ENCODE measurements at places on chromosomes 6 and 20.

- DNase-seq = peak; percentile 76
Measured at GRCh38 chr6:28923318-28924102, at the start of gene TRIM27. TRIM27 (minus strand) TSS chr6:28923985; CDS start chr6:28923632, 353 bp downstream.

- DNase-seq = no peak
Measured at GRCh38 chr6:145546265-145546664, 189.1 kb downstream of the EPM2A start.

DNA sequence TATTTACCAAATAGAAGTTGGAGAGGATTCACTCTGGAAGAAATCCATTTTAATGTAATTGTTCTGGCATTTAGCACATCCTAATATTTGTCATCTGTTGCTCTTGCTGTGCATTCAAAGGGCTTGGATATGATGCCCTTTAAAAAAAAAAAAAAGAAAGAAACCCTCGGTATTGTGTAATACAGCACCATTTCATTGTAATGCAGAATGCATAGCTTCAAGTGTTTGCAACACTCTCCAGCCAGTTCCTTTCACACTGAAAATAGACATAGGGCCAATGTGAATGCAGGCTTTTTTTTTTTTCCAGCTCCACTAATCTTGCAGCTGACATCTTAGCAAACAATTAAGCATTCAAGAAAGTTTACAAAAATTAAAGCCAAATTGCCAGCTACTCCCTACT is 197.4 kb upstream of the POU3F2 start:
- no peak for DNase-seq

DNA sequence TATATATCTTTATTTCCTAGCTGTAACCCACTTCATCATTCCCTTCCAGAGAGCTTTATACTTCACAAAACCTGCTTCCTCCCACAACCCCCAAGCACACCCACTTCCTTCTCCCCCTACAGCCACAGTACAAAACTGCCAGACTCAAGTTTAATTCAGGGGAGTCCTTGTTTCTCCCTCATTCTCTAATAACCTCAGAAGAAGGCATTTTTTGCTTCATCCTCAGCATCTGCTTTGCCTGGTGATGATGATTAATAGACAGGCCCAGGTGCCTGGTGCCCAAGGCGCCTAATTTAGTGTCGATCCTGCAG is 414.3 kb downstream of the KIF16B start:
- peak; percentile 79 for DNase-seq

- DNase-seq = no peak
Measured at GRCh38 chr20:53195876-53196610, 223.9 kb downstream of the TSHZ2 start.

GRCh38 chr20:40891351-40891750 is 137.3 kb upstream of the TOP1 start:
- DNase-seq = no peak

- no peak for DNase-seq
Measured at GRCh38 chr20:20212675-20213096, 155.2 kb upstream of the INSM1 start.

- DNase-seq = no peak
Measured at GRCh38 chr20:9427430-9428291, 86.7 kb upstream of the LAMP5 start.

GRCh38 chr6:2581611-2582010 is 169.1 kb downstream of the MYLK4 start:
- DNase-seq = no peak

- no peak for DNase-seq
Measured at GRCh38 chr6:3226481-3227362, 731 bp downstream of the TUBB2B start.

DNA sequence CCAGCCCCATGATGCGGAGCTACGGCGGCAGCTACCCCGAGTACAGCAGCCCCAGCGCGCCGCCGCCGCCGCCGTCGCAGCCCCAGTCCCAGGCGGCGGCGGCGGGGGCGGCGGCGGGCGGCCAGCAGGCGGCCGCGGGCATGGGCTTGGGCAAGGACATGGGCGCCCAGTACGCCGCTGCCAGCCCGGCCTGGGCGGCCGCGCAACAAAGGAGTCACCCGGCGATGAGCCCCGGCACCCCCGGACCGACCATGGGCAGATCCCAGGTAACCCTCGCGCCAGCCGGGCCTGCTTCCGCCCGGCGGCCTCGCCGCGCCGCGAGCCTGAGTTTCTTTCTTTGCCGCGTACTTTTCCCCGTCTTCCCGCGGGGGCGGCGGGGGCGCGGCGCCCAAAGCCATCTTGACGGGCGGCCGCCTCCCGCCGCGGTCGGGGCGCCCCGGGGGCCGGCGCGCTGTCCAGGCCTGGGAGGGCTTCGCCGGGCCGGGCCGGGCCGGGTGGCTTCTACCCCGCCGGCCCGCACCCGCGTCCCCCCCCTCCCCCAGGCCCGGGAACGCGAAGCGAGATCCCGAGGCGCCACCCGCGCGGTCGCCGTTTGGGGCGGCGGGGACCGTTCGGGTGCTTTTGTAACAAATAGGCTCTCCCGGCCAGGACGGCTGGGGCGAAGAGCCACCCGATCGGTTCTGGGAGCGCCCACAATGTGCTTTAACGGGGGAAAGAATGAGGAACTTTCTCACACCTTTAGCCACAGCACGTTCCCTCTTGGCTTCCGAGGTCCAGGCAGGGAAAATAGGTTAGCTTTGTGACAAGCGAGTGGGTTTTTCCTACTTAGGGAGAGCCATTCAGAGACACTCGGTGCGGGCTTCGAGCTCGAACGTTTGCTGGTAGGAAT is 2.3 kb downstream of the ARID1B start:
- DNase-seq = peak; percentile 54

GRCh38 chr6:147973806-147974205 is 368.8 kb upstream of the SASH1 start:
- DNase-seq = no peak

DNA sequence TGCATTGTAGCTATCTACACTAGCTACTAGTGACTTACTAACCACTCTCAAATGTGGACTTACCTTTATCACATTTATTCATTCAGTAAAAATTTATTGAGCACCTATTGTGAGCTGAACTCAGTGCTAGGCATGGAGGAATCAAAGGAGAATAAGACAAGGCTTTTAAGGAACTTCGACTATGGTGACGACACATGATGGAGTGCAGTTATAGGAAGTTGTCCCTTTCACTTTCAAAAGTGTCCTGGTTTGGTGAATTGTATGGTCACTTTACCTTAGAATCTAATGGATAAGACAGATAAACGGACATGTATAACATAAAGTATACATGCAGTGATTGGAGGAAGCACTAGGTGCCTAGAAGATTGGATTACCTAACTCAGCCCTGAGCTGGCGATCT is 4.3 kb downstream of the AKAP7 start:
- DNase-seq = no peak

DNA sequence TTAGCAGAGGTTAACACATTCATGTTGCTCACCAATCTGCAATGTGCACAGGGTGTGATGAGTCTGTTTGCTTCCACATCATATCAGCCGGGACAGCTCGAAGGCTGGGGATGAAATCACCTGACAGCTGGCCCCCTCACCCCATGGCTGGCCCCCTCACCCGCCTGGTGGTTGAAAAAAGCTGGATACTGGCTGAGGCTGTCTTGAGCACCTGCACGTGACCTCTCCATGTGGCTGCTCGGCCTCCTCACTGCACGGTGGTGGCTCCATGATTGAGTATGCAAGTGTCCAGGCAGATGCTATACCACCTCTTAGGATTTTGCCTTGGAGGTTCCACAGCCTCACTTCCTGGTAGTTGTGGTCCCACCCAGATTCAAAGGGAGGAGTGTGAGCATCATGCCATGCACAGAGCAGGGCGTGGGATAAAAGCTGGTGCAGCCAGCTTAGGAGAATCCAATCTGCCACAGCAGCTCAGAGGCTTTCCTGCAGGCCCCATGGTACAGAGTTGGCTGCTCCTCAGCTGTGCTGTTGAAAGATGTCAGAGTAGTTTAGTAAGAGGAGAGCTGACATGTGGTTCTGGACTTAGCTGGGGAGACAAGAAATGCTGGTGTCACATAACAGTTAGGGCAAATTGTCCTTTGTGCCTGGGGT is 29.6 kb upstream of the SYNDIG1 start:
- no peak for DNase-seq

DNA sequence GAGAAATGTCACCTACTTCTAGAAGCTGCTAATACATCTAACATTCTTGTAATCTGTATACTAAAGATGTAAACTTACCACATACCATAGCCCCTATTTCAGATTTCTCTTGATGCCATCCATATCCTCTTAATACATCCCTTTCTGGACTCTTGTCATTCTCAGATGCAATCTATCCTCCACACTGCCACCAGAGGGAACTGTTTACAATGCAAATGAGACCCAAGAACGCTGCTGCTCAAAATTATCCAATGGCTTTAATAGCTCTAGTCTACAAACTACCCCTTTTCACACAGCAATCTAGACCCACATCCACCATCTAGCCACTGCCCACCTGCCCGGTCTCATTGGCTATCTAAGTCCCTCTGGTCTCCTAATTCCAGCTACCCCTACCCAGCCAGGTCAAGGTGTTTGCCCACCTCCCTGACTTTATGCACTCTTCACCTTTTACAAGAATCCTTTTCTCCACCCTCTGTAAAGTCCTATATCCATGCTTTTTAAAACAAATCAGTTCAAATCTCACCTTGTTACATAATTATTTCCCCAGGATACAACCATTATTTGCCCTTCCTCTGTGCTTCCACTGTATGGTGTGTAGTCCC is 14.8 kb downstream of the FAXC start:
- no peak for DNase-seq
